ENCODE measurements at places on chromosomes 7 and 10.

DNA sequence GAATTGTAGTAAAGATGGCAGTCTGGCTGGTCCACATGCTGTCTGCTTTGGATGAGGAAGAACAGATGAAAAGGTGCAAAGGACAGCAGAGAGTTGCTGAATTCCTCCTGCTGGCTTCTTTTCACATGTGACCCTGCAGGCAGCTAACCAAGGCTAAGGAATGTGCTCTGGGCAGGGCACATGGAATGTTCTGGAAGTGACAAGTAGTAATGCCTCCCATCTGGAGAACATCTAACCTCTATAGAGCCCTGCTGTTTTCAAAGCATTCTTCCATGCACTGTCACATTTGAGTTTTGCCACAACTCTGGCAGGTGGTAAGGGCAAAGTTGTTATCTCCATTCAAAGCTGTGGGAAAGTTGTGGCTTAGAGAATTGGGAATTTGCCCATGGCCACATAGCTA, 208.8 kb downstream of the STK31 start:
- no peak for DNase-seq

DNA sequence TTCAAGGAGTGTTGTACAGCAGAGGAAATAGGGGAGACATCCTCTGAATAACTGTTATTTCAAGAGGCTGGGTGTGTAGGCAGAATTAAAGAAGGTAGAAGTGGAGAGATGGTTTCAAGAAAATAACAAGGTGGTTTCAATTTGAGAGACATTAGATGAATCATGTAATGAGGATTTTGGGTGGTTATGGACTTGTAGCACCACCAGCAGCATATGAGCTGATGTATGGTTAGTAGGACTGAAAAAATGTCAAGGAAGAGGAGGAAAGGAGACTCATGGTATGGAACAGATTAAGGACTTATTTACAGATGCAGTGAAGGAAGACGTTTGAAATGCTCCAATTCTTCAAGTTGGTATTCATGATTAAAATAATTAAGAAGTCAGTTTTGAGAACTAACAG, 166.2 kb downstream of the EXOC4 start:
- DNase-seq: no peak

GRCh38 chr10:107126512-107127065, 37.9 kb downstream of the SORCS1 start:
- no peak for DNase-seq

- DNase-seq: peak; percentile 56
These were observed 860 bp downstream of the ZEB1 start for GRCh38 chr10:31319602-31320549.

- DNase-seq: no peak
These were observed 10.8 kb downstream of the GNA12 start for GRCh38 chr7:2833083-2833910.

- DNase-seq: no peak
These were observed 29.6 kb downstream of the FGFBP3 start for GRCh38 chr10:91879515-91880170.

DNA sequence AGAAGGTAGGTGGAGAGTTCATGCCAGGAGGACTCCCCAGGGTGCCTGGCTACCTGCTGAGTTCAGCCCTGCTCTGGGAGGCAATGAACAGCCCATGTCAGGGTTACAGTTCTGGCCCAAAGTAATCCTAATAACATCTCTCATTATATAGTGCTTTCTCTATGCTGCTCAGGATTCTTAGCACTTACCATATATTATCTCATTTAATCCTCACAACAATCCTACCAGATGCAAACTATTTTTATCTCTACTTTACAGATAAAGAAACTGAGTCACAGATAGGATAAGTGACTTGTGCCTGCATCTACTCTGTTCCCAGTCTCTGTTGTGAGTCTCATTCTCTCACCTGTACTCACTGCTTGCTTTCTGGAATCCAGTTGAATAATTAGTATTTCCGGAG, 105.1 kb upstream of the NFE2L3 start:
- DNase-seq: no peak

DNA sequence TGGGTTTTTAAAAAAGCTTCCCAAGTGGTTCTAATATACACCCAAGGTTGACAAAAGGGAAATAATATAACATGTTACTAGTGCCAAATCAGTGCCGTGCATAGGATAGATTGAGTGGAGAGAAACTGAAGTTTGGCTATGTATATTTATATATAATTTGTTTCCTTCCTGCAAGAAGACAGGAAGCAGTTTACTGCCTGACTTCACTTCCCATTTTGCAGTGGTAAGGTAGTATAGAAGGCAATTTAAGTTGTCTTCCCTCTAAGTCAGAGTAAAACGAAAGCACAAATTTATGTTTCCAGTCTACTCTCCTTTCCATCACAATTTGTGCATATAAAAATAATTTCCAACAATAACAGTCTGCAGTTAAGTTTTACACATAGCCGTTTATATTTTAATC, 3.4 kb upstream of the HYCC1 start:
- no peak for DNase-seq

GRCh38 chr7:33692956-33693355, 212.4 kb upstream of the BMPER start:
- DNase-seq: no peak

DNA sequence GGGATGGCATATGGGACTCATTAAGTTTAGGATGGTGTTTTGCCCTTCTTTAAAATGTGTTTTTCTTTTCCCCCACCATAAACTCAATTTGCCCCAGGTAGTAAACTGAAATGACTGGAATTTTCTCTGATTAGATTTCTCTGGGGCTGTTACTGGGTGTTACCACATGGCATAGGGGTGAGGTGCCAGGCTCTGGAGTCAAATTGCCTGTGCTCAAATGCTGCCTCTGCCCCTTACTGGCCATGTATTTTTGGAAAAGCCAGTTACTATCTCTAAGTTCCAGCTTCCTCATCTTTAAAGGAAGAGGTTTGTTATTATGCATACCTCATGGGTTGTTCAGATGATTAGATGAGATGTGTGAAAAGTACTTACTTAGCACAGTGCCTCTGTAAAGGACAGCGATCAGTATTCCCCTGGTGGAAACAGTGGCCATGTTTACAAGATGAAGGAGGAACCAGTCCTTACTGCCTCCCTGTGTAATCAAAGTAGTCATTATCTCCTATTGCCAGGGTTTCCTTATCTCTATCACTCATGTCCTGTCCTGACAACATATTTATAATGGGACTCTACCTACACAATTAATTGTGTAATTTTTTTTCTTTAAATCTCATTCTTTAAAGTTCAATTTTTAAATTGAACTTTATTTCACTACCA, 352.0 kb downstream of the KCNMA1 start:
- DNase-seq: no peak

DNA sequence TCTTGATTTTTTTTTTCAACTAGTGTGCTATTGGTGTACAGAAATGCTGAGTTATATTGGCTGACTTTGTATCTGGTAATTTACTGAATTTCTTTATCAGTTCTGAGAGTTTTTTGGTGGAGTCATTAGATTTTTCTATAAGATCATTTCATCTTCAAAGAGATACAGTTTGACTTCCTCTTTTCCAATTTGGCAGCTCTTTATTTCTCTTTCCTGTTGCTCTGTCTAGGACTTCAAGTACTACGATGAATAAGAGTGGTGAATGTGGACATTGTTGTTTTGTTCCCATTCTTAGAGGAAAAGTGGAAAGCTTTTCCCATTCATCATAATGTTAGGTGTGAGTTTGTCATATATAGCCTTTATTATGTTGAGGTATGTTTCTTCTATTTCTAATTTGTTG, 50.2 kb downstream of the LOXL4 start:
- no peak for DNase-seq

- no peak for DNase-seq
These were observed 30.6 kb upstream of the CSTF2T start for GRCh38 chr10:51729822-51730555.

DNA sequence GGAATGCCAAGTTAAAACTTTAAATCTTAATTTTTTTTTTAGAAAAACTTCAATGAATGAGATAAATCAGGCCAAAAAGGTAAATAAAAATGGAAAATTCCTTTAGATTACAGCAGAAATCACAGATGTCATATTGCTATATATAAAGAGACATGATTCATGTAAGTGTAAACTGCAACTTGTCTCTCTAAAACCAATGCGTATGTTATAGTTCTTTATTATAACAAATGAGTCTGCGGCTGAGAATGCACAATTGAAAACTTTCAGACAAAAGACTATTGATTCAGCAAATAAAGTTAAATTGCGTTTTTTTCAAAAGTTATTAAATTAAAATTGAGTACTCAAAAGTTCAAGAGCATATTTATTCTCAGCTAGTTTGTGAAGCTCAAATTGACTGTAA, 425.3 kb downstream of the PARD3 start:
- DNase-seq: no peak

GRCh38 chr7:153354071-153354470, 594.5 kb downstream of the ACTR3B start:
- no peak for DNase-seq

GRCh38 chr10:120987359-120987758, 136.2 kb downstream of the WDR11 start:
- DNase-seq: no peak

GRCh38 chr10:34121125-34121753, 693.9 kb downstream of the PARD3 start:
- no peak for DNase-seq

- DNase-seq: no peak
These were observed 1.3 kb downstream of the NAMPT start for GRCh38 chr7:106283501-106283830.

DNA sequence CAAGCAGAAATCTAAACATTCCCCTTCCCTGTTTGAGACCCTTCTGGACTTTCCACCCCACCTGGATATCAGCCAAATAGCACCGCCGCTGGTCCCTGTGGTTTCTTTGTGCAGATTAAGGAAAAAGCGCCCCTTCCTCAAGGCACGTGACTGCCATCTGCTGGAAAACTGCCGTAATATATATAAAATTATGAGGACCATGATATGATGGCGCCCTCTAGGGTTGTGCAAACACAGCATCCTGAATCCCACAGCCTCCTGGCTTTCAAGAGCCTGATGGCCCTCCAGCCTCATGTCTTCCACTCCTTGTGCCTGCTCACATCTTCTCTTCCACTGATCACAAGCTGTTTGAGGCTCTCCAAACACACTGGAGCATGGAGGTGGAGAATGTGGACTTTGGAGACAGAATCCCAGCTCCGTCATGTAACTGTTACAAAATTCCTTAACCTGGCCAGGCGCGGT, 121.3 kb downstream of the MYL10 start:
- DNase-seq: peak; percentile 39

DNA sequence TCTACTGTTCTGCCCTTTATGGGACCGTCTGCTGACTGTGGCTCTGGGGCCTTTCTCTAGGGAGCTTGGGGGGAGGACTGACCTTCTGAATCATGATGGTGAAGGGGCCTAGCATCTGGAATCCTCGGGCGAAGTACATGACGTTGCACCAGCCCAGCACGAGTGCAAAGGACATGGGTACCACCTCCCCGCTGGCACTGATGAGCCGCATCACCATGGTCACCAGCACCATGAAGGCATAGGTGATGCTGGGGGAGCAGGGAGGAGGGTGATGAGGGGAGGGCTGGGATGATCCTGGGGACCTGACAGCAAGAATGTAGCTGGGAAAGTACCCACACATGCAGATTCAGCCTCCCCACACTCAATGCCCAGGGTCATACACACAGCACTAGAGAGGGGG, 11.1 kb downstream of the TRPV6 start:
- no peak for DNase-seq

DNA sequence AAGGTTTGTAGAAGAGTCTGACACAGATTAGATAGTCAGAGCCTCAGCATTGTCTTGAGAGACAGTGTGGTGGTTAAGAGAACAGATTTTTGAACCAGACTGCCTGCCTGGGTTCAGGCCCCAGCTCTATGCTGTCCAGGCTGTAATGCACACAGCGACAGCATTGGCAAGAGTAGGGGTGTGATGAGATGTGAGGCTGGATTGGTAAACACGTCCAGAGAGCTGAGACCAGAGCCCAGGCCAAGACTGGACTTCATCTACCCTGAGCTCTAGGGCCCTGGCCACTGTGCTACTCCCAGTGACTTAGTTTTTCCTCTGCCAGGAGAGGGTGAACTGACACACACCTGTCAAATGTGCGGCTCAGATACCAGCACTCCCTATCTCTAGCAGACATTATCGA, 360.4 kb downstream of the RPS24 start:
- no peak for DNase-seq

DNA sequence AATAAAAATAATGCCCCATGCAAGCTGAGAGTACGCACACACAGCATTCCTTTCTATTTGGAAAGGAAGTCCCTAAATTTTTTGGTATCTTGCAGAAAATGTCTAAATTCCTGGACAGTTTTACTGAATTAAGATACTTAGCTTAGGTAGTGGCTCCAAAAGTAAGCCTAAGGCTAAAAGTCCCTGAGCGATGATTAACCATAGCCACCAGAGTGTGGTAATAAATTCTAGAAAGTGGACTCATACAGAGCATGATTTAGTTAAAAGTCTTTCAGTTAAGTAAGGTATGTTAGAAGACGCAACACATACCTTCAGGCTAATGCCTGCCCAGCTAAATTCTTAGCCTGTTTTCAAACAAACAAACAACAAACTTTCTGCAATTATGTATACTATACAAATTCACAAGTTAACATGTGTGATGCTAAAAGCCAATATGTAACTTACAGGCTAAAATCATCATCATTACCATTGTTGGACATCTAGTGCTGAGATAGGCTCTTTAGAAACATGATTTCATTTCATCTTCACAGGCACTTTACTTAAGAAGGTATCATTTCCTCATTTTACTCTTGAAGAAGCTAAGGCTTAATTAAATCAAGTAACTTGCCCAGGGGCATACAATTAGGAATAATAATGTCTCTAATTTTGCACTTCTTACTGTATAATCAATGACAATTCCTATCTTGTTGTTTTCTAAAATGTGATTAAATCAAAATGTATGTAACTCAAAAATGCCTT, 261.4 kb upstream of the YAE1 start:
- DNase-seq: no peak

DNA sequence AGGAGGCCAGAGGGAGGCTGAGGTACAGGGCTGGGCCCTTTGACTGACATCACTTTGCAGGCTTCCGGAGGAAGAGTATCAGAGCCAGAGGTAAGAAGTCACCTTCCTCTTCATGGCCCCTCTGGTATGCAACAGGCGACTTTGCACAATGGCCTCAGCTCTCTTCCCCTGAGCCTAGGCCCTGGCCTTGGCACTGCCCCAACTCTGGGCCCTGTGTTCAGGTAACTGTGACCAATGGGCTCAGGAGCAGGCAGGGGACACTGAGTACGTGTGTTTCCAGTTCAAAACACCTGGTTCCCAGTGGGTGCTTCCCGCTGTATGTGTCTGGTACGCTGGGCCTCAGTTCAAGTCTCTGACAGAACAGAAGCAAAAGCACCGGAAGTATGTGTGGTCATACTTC, 12.1 kb upstream of the PAX2 start:
- DNase-seq: no peak

GRCh38 chr10:22651276-22651980, 63.0 kb downstream of the PIP4K2A start:
- DNase-seq: peak; percentile 53
